Activated CD4-positive, alpha-beta T cell treated with anti-CD3 and anti-CD28 coated beads, Interleukin-10, Interleukin-2, amounts not matched to agents 100 ng/mL and 50 ng/mL, durations not matched to agents 16 hours and 8 hours (primary cell): ENCODE measurements at places on chromosomes 2 and 18.
A peak's percentile ranks its signal among the peaks of the same experiment; 100 is the strongest.

GRCh38 chr18:41600693-41601391, 354.2 kb upstream of the PIK3C3 start:
- no peak for DNase-seq

GRCh38 chr18:21298351-21298750, 56.3 kb downstream of the GREB1L start:
- no peak for DNase-seq

- DNase-seq, result no peak
Measured at GRCh38 chr2:156323754-156324153, 8.8 kb downstream of the NR4A2 start.

- DNase-seq, result peak; percentile 51
Measured at GRCh38 chr2:219509780-219510511, 4.3 kb upstream of the ASIC4 start.

DNA sequence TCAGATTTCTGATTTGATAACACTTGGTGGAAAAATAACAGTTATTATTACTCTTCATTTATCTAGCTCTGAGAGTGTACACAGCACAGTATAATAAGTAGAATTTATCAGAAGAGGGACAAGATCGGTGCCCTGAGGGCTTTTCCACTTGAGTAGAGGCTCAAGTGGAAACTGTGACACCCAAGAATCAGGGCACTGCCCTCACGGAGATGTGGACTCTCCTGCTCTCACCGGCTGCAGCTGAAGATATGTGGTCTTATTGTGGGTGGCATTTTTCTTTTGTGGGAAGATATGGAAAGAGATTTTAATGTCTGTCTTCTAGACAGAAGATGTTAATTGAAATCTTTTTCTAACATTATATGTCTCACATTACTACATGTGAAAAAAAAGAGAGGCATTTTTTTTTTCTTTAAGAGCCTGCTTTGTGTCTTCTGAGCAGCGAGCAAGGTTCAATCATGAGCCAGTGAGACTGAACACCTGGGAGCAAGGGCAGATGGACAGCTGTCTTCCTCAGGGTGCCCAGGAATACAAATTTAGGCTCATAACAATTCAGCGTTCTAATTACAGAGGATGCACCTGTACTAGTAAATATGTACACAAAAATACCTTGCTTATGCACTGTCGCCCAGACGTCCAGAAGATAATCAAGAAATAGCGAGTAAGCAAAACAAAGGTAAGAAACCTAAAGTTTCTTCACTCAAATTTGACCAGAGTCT, 1098.2 kb upstream of the FANCL start:
- no peak for DNase-seq

DNA sequence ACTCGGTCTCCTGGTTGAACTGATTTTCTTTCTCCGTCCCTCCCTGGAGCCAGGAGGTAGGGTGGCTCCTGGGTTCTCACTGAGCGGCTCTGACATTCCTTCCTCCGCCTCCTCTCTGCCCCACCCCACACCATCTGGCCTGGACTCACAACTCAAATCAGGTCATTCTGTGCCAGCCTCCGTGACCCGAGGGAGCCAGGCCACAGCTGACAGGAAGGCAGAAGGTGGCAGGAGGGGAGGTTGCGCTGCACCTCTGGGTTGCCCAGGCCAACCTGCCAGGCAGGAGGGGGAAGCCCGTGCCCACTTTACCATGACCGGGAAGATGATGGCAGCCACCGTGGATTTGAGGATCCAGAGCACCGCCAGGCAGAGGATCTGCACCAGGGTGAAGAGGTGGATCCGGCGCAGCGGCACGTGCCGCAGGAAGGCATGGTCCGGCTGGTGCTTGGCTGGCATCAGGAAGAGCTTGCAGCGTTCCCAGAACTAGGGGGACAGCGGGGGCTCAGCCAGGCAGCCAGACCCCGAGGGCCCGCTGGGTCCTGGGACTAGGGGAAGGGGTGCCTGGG, 28.3 kb downstream of the MTHFD2 start:
- DNase-seq, result no peak

GRCh38 chr18:79766308-79766707, 31.4 kb upstream of the KCNG2 start:
- DNase-seq, result no peak

DNA sequence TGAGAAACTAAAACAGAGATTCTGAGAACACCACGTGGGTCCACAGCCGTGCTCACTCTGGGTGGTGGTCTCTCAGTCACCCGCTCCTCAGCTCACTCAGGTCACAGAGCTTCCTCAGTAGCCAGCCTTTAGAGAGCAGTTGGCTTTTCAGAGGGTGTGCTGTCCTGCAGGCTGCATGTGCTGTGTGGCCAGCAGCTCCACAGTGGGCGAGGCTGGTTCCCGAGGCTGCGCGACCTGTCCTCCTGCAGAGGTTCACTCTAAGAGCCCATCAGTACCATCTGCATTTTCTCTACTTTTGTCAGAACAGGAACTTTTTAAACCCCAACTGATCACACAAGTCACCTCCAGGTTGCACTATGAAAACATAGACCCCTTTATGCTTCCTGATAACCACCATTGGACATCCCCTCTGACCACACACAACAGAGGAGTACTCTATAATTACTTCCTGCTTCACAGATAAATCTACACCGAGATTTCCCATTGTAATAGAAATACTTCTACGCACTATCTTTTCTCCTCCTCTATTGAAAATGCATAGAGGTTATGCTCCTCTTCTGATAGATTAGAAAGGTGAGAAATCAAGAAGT, 93.1 kb downstream of the GYPC start:
- no peak for DNase-seq

GRCh38 chr2:235669269-235669831, 175.5 kb downstream of the AGAP1 start:
- peak; percentile 34 for DNase-seq

- DNase-seq, result no peak
Measured at GRCh38 chr2:196183172-196183473, 11.7 kb upstream of the STK17B start.

- no peak for DNase-seq
Measured at GRCh38 chr18:2412996-2413751, 158.1 kb downstream of the METTL4 start.

GRCh38 chr18:79102886-79103285, 33.7 kb downstream of the ATP9B start:
- DNase-seq, result no peak

GRCh38 chr2:7132753-7133152, 215.5 kb downstream of the RNF144A start:
- no peak for DNase-seq

DNA sequence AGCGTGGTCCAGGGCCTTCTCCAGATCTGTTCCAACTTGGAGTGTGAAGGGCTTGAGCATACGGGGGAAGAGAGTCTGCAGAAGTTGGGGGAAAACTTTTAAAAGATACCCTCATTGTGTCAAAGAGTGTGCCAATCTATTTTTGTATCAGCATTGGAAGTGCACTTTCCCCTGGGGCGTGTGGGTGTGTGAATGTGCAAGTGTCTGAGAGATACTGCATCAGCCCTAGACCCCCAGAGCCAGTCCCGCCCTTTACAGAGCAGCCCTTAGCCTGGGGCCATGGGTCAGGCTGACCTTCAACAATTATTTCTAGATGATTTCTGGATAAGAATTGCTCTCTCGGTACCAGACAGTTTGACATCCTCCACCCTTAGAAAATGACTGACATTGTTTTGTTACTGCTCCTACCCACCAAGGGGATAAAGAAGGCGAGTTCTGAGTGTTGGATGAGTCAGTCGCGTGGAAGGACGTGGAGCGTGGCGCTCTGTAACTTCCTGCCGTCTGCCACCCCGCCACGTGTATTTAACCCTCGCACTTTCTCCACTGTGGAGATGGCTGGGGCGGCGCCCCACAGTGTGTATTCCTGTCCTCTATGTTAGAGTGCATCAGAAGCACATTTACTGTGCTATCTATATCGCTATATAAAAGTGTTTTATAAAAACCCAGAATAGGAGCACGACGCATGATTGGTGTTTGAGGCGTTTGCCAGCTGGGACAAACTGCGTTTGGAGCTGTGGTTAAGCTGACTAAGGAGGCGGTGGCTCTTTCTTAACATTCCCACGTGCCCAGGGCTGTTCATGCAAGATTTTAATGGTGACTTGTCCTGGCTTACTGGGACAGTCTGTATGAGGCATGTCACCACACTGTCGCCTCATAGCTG, 122.6 kb downstream of the CABLES1 start:
- peak; percentile 18 for DNase-seq

GRCh38 chr18:49561289-49562193, at the start of gene LIPG:
TSS of gene LIPG (plus strand) at chr18:49562057. CDS start at chr18:49562309, 252 bp downstream.
- DNase-seq, result peak; percentile 69

DNA sequence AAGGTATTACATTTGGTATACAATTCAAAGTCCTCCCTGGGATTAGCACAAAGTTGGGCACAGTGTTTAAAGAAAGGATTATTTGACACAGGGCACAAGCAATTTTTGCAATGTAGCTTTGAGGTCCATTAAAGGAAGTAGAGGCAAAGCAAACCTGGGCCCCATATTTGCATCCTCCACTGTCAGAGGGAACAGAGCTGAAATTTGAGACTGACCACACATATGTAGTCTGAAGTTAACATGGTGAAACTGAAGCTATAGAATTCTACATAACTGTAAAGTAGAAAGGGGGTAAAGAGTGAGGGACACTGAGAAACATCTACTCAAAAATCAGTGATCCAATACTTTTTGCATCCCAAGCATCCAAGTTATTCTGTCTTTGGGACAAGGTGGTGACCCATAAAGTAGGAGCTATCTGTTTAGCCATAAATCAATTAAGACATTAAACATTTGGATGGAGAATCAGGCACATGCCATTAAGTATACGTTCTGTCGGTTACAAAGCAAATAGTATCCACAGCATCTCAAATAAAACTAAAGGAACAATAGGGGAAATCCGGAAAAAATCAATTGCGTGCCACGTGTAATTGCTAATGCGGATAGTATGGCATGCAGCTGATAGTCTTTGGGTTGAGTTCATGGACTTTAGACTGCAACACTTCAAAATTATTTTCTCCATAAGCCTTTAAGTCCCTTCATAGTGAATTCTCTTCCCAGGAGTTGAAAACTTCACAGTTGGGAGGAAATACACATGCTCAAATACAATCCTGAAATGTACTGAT, 72.6 kb downstream of the PLEKHM3 start:
- no peak for DNase-seq

DNA sequence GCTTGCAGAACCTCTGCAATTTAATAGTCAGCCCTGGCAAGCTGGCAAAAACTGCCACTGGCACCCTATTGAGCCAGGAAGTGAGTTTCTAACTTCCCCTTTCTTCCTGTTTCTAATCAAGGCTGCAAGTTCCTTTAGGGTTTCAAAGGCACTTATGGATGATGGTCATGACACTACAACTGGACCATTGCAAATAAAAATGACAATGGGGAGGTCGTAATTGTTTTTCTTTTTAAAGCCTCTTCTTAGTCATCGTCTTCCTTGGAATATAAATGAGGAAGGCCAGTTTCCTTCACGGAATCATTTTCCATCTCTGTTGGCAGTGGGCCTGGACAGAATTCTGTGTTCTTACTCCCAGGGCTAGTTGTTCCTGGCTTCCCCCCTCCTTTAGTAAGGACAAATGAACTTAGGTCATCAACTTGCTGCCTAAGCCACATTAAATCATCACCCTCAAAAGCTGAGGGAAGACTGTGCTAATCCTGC, 35.8 kb downstream of the SH3RF3 start:
- no peak for DNase-seq

GRCh38 chr2:188949046-188949818, 24.9 kb upstream of the COL3A1 start:
- no peak for DNase-seq

GRCh38 chr2:231601356-231602229, 8.9 kb downstream of the TEX44 start:
- DNase-seq, result peak; percentile 82

- DNase-seq, result no peak
Measured at GRCh38 chr2:107730898-107731297, 95.8 kb upstream of the RGPD4 start.

GRCh38 chr2:206863196-206863595, 76.1 kb upstream of the CPO start:
- DNase-seq, result no peak

DNA sequence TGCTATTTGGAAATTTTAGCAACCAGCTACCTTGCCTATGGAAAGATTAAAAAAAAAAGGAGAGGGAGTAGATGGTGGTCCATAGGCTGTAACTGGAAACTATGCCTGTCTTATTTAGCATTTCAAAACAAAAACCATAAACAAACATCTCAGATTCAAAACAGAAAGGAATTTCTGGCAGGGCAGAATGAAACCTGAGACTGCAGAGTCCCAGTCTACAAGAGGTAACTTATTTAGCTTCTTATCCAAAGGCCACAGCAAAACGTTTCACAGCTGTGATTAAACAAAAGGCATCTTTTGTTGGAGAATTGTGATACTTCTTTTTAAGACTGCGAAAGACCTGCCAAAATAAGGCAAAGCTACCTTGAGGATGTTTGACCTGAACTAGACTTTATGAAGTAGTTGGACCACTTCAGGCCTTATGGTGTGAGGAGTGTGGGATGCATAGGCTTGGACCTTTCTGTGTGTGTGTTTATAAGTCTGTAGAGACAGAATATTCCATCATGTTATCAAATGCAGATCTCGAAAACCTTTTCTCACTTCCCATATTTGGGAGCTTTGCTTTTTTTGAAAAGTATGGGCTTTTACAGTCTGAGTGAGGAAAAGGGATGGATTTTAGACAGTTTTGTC, 11.0 kb downstream of the CRIM1 start:
- DNase-seq, result no peak

DNA sequence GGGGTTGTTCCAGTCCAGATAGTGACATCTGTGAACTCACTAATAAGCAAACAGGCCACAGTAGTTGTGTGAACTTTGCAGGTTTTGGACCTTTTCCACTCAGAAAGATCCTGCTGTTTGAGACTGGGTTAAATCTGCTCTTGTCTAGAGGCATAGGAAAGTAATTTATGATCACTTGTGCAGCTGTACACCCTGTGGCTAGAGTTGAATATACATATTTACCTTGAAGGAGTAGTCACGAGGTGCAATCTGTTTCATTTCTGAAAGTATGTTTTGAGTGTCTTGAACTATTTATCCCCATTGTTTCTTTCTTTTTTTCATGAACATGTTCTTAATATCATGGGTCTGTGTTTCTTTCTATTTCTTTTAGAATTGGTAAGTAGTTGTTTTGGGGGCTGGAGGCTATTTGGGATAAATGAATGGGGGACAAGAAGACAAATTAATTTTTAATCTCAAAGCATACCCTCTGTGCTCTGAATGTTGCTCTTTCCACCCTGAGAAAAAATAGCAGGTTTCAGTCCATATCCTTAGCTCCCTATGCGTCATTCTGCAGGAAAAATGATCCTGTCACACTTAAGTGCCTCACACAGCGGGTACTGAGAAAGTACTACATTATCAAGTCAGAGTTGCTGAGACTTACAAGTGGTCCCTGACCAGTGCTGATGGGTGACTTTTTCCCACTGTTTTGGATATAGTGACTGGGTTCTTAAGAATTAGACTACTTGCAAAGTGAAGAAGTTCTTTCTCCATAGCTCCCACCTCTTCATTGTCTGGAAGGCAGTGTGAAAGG, 28.2 kb downstream of the DCC start:
- DNase-seq, result no peak

GRCh38 chr2:98477036-98477435, 32.4 kb downstream of the INPP4A start:
- no peak for DNase-seq

GRCh38 chr18:65704046-65704445, 46.8 kb upstream of the CDH7 start:
- no peak for DNase-seq
